Natural killer cell treated with Interleukin-12 subunit alpha and Interleukin-12 subunit beta and Interleukin-15 and Interleukin-18, amount 100 ng/mL, for 72 hours (primary cell): ENCODE measurements at places on chromosomes 6 and 20. TPM values are rescaled to one million over a fixed set of nuclear protein-coding genes. Genes with fewer than 3 reads are reported as not detected.

GRCh38 chr20:44720621-44720996 lies 5.4 kb downstream of the CCN5 start:
- H3K27me3 ChIP-seq: no peaks in the 10 kb centered on the region
- H3K27ac ChIP-seq: no peak overlapping the region
- no peaks in the 10 kb centered on the region for H3K36me3 ChIP-seq
- no peak overlapping the region for H3K4me3 ChIP-seq
- DNase-seq: no peak
- peaks cover 5% of the 10 kb centered on the region for H3K4me1 ChIP-seq

GRCh38 chr6:44858998-44859397 lies 469.1 kb upstream of the RUNX2 start:
- peaks cover 7% of the 10 kb centered on the region for H3K36me3 ChIP-seq
- peaks cover 4% of the 10 kb centered on the region for H3K4me1 ChIP-seq
- no peaks in the 10 kb centered on the region for H3K27me3 ChIP-seq
- H3K27ac ChIP-seq: no peak overlapping the region
- DNase-seq: no peak

The C20orf96 gene
- total RNA-seq: 2.0 TPM

- no peaks in the 10 kb centered on the region for H3K27me3 ChIP-seq
- peak overlapping the region; percentile 97 for H3K4me3 ChIP-seq
- DNase-seq: no peak
Observed at GRCh38 chr6:34791164-34791700, 651 bp upstream of the BLTP3A start.

- no peaks in the 10 kb centered on the region for H3K36me3 ChIP-seq
- H3K27ac ChIP-seq: no peak overlapping the region
- no peak overlapping the region for H3K4me3 ChIP-seq
- H3K27me3 ChIP-seq: peaks cover 31% of the 10 kb centered on the region
Observed at GRCh38 chr6:138540468-138540867, 41.2 kb upstream of the NHSL1 start.

DNA sequence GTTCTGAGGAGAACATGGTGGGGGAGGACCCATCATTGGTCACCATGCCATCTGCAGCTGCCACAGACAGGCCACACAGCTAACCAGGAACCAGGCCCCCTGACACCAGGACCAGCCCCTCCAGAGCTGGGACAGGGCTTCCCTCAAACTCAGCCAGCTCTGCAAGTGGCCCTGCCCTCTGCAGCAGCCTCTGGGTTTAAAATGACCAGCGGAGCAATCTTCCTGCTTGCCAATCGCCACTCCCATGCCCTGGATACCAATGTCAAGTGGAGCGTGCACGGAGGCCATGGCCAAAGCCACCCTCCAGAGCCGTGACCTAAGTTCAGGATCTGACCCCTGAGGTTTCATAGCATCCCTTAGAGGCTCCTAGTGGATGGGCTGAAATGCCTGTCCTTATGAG lies 199.4 kb downstream of the SYNDIG1 start:
- no peak for DNase-seq
- no peaks in the 10 kb centered on the region for H3K36me3 ChIP-seq
- no peak overlapping the region for H3K27ac ChIP-seq
- no peaks in the 10 kb centered on the region for H3K4me1 ChIP-seq
- no peaks in the 10 kb centered on the region for H3K27me3 ChIP-seq

DNA sequence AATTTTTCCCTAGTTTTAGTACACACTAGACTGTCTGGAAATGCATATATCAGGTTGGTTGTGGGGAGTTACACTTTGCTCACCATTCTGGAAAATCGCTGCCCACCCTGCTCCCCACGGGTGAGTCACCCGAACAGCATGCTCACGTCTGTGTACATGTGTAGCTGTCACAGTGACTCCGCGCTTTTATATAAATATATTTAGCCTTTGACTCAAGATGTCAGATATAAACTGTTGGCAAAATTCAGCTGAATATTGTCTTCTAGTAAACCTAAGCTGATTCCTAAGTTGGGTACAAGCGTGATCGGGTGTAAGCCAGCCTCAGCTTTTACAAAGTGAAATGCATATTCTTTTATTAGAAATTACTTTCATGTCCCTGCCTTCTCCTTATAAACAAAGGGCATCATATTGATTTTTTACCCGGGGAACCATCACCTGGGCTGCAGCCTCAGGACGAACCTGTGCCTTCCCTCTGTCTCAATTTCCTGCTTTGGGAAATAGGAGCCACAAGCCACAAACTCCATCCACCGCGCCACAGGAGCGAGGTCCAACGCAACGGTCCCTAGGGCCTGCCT lies 4.3 kb downstream of the SDCBP2 start:
- H3K27ac ChIP-seq: no peak overlapping the region
- no peaks in the 10 kb centered on the region for H3K27me3 ChIP-seq
- H3K4me3 ChIP-seq: no peak overlapping the region
- no peak for DNase-seq

The SEL1L2 gene
- not detected for total RNA-seq

DNA sequence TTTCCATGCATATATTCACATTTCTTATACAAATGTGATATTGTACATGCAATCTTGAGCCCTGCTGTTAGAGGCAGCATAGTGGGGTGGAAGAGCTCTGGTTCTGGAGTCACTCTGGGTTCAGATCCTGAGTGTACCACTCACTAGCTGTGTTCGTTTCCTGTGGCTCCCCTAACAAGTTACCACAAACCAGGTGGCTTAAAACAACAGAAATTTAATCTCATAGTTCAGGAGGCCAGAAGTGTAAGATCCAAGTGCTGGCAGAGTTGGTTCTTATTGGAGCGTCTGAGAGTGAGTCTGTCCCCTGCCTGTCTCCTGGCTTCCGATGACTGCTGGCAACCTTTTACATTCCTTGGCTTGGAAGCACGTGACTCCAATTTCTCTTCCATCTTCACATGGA lies 115.6 kb downstream of the MAP3K7 start:
- H3K27me3 ChIP-seq: peaks cover 7% of the 10 kb centered on the region
- H3K4me3 ChIP-seq: no peak overlapping the region
- H3K4me1 ChIP-seq: peaks cover 41% of the 10 kb centered on the region
- H3K27ac ChIP-seq: no peak overlapping the region

DNA sequence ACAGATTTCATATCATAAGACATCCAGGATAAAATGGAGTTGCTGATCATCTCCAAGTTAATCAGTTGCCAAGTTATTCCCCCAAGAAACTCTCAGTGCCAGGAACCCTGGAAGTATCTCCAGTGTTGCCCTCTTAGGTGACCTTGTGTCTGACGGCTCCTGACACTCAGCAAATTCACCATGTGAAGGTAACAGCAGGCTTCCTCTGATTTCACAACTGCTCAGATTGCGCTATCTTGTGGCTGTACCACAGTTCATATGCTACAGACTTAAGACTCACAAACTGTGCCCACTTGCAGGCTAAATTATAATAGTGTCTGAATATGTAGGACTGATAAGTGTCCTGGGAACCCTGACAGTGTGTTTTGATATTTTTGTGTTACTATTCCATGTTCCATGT lies 186.6 kb upstream of the OPRM1 start:
- H3K36me3 ChIP-seq: no peaks in the 10 kb centered on the region
- no peak overlapping the region for H3K27ac ChIP-seq
- no peaks in the 10 kb centered on the region for H3K27me3 ChIP-seq
- no peak overlapping the region for H3K4me3 ChIP-seq
- no peak for DNase-seq
- no peaks in the 10 kb centered on the region for H3K4me1 ChIP-seq

- H3K36me3 ChIP-seq: no peaks in the 10 kb centered on the region
- no peak for DNase-seq
- no peak overlapping the region for H3K27ac ChIP-seq
Observed at GRCh38 chr6:89302195-89302770, 12.8 kb downstream of the GABRR2 start.

- H3K27me3 ChIP-seq: no peaks in the 10 kb centered on the region
- no peak for DNase-seq
- H3K36me3 ChIP-seq: peaks cover 4% of the 10 kb centered on the region
- peaks cover 23% of the 10 kb centered on the region for H3K4me1 ChIP-seq
Observed at GRCh38 chr6:151692216-151692615, 115.3 kb upstream of the ESR1 start.

DNA sequence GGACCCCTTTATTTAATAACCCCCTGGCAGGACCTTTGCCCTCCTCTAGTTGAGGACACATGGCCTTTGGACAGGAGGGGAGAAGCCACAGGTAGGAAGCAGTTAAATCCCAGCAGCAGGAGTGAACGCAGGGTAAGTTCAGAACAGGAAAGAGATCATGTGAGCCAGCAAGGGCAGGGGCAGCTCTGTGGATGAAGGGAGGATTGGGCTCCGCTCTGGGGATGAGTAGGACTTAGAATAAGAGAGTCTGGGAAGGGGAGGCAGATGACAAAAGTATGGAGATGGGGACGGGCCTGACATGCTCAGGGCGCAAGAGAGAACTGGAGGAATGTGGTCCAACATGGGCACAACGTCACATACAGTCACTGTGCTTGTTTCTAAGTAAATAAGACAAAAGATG lies 89.0 kb downstream of the NDUFAF5 start:
- DNase-seq: no peak
- no peaks in the 10 kb centered on the region for H3K27me3 ChIP-seq
- H3K4me3 ChIP-seq: no peak overlapping the region
- H3K36me3 ChIP-seq: no peaks in the 10 kb centered on the region
- no peak overlapping the region for H3K27ac ChIP-seq
